ENCODE measurements at places on chromosomes 2 and 18.

- DNase-seq: no peak
Measured at GRCh38 chr2:84613082-84613481, 96.8 kb downstream of the DNAH6 start.

DNA sequence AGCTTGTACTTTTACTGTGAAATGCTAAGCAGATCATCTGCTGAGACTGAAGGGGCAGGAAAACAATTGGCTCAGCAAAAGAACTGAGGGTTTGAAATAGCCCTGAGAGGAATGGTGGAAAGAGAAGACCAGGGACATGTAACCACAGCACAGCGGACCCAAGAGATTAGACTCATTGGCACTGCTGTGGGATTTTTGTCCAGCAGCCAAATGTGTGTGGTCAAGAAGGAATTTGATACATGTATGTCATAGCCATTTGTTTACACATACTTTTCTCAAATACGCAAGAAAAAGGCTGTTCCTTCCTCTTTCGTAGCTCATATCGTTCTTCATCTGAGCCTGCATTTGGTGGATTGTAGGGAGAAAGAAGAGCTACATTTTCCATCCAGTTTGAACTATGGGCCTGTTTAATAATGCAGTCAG, 73.8 kb downstream of the TRABD2A start:
- DNase-seq: peak; percentile 93

GRCh38 chr2:119748135-119748534, 11.6 kb upstream of the PTPN4 start:
- DNase-seq: no peak

- no peak for DNase-seq
Measured at GRCh38 chr2:151237422-151238025, 24.1 kb downstream of the RBM43 start.

- DNase-seq: no peak
Measured at GRCh38 chr2:17461087-17461475, 57.2 kb downstream of the RAD51AP2 start.

DNA sequence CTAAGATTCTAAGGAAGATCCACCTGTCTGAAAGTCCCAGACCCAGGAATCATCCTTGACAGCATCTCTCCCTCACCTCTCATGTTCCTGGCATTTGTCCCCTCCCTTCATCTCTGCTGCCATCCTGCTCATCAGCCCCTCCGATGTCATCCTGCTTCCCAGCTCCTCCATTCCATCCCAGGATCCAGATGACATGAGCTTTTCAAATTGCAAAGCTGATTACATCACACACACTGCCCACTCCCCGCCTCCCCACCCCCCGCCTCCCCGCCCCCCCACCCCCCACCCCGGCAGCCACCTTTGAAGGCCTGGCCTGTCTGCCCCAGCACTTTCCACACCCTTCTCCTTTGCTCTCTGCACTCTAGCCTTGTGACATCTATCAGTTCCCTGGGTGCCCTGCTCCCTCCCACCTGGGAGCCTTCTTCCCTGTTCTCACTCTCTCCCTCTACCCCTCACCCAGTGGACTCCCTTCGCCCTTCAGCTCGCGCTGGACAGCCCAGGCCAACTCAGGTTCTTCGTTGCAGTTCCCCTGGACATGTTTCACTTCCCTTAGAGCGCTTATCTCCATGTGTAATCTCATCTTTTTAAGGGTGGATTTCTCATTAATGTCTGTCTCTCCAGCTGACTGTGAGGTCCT, 61.6 kb downstream of the DNMT3A start:
- no peak for DNase-seq

GRCh38 chr2:11746807-11747459, 501 bp downstream of the LPIN1 start:
- peak; percentile 31 for DNase-seq

DNA sequence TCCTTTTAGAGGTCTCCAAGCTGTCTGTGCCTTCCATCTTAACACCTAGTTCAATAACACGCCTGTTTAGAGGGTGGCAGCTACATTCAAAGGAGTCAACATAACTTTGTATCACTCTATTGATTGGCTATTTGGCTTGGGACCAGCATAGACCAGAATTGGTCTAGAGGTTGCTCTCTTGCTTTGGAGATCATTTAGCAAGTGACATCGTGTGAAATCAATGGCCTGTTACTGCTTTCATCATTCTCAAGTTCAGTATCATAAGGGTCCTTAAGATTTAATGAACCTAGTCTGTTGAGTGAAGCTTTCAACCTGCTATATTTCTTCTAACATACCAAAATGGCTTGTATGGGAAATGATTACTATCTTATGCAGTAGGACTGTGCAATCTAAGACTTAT, 768.2 kb downstream of the NRXN1 start:
- DNase-seq: no peak

GRCh38 chr2:46202987-46203386, 94.2 kb upstream of the EPAS1 start:
- no peak for DNase-seq

- no peak for DNase-seq
Measured at GRCh38 chr2:181038796-181039195, 58.4 kb downstream of the UBE2E3 start.

- DNase-seq: no peak
Measured at GRCh38 chr2:172251231-172251630, 148.5 kb upstream of the DLX2 start.

DNA sequence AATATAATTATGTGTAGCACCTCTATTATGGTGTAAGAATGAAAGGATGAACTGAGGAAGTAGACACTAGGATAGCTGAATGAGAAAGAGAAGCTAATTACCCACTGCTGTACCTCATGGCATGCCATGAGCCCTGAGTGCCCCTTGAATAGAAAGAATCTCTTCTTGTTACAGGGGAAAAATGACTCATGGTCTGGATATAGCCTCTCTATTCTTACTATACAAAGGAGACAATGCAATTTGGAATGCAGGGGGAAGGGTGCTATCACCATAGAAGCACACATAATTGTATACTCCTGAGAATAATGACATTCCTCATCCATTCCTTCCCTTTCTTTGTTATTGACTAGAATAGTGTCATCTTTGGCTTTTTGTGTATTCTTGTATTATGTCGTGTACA, 385.2 kb downstream of the CDH7 start:
- no peak for DNase-seq

DNA sequence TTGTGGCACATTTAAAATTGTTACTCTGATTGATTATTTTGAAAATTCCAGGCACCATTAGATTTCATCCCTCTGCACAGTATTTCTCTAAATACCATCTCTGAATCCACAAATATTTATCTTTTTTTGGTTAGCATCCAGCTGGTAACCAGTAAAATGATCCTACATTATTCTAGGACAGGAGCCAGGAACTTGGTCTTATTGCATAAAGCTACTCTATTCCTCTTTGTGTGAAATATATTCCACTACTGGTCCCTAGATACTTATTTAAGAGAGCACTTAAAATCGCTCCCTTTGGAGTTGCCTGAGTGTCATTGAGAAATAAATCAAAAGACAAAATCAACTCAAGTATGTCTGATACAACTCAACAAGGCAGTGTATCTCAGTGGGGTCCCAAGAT, 7.4 kb upstream of the MBOAT2 start:
- DNase-seq: no peak

GRCh38 chr2:161992531-161992930, 81.5 kb downstream of the DPP4 start:
- no peak for DNase-seq

GRCh38 chr2:218284106-218284811, 8.0 kb downstream of the TMBIM1 start:
- peak; percentile 56 for DNase-seq

- no peak for DNase-seq
Measured at GRCh38 chr2:23124214-23124750, 260.7 kb upstream of the KLHL29 start.

DNA sequence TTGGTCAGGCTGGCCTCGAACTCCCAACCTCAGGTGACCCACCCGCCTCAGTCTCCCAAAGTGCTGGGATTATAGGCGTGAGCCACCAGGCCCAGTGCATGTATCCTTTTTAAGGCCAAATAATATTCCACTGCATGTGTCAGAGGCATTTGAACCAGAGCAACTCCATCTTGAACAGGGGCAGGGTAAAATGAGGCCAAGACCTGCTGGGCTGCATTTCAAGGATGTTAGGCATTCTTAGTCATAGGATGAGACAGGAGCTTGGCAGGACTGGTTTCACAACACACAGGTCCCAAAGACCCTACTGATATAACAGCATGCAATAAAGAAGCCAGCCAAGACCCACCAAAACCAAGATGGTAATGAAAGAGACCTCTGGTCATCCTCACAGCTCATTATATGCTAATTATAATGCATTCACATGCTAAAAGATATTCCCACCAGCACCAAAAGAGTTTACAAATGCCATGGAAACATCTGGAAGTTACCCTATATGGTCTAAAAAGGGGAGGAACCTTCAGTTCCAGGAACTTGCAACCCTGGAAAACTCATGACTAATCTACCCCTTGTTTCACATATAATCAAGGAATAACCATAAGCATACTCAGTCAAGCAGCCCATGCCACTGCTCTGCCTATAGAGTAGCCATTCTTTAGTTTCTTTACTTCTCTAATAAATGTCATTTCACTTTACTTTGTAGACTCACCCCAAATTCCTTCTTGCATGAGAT, 204.6 kb downstream of the RAB3GAP1 start:
- no peak for DNase-seq

GRCh38 chr2:37629529-37629928, 41.9 kb downstream of the CDC42EP3 start:
- no peak for DNase-seq

GRCh38 chr2:73172963-73173362, 29.4 kb upstream of the NOTO start:
- no peak for DNase-seq

DNA sequence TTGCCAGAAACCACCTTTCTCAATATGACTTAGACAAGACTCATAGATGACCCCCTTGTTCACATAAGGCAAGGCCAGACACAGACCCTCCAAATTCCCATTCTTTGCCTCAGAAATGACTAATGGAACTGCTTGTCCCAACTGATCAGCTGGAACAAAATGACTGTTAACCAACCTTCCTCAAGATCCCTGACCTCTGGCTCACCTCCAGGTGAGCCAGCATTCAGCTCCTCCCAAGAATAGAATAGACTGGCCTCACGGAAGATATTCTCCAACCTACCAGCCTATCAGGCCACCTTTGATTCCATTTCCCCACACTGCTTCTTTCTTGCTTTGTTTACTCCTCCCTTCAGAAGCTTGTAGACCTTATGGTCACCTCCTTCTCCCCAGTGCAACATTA, 195.7 kb upstream of the VWC2L start:
- no peak for DNase-seq

DNA sequence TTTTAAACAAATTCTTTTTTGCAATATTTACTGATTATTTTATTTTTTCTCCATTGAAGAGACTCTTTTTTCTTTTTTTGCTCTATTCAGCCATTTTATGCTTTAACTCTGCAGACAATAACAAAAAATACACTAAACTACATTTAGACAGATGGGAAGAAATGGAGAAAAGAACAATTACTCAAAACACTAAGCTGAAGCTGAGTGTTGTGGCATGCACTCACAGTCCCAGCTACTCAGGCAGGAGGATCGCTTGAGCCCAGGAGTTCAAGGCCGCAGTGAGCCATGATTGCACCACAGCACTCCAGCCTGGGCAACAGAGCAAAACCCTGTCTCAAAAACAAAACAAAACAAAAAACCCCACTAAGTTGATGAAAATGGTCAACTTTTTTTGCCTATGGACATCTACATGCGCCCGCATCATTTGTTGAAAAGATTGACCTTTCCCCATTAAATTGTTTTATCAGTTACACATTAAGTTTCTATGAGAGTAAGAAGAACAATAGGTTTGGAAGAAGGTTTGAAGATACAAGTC, 43.0 kb downstream of the E2F6 start:
- no peak for DNase-seq

GRCh38 chr18:395456-396250, 104.8 kb downstream of the COLEC12 start:
- DNase-seq: no peak

GRCh38 chr2:168203762-168204693, 43.4 kb downstream of the STK39 start:
- DNase-seq: no peak

- DNase-seq: no peak
Measured at GRCh38 chr2:88342749-88343148, 109.7 kb downstream of the FOXI3 start.

DNA sequence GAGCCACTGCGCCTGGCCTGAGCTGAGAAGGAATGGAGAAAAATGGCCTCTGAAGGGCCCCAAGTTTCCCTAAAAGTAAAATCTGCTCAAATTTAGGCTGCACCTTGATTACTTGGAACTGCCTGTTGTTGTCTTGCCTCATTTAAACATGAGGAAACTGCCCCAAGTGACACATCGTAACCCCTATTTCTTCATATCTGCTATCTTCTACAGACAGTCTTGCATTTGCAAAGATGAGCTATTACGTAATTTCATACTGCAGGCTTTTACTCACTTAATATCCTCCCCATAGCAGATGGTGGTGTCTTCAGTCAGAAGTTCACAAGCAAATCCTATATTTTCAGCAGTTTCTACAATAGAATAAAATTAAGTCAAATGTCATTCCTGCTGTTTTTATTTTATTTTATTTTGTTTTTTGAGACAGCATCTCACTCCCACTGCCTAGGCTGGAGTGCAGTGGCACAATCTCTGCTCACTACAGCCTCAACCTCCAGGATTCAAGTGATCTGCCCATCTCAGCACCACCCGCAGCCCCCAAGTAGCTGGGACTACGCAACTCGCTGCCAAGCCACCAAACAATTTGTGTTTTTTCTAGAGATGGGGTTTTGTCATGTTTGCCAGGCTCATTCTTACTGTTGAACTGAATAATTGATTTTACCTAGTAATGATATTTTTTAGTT, 45.3 kb upstream of the NARS1 start:
- no peak for DNase-seq

DNA sequence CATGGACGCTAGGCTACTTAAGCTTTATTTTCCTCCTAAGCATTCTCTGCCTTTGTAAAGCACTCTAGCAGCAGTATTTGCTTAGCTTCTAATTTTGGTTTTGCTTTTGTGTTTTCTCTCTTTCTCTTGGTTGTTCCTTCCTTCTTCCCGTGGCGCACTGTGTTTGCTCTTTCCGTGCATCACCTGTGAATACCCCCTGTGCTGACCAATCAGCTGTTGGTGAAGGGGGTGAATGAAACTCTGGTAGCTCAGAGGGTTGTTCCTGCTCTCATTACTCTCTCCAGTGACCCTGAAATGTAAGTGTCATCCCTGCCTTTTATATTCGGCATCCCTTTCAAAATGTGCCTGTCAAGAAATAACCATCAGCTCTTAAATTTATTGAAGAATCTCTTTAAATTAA, 45.5 kb upstream of the TNFRSF11A start:
- no peak for DNase-seq

GRCh38 chr18:7566567-7567473, at the start of gene PTPRM:
PTPRM (plus strand) TSS chr18:7567316; CDS start chr18:7567819, 503 bp downstream.
- DNase-seq: peak; percentile 67
